Astrocyte of the spinal cord (primary cell): ENCODE measurements at places on chromosomes 6 and 20.

DNA sequence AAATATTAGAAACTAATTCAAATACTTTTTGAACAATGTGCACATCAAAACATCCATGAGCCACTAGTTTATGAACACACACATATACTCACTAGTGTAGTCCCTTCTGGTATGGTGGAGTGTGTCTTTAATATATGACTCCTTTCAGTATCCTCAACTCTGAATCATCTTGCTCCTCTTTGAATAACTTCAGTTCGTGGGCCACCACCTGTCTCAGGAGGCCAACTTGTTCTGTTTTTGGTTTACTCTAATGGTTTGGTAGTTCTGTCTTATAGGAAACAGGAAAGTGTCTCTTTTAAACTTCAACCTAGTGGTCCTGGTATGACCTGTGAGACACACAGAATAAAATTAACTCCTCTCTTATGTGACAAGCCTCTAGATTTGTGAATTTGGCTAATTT is 55.6 kb downstream of the ZNF292 start:
- DNase-seq: no peak

- peak; percentile 13 for DNase-seq
These were observed 4.2 kb downstream of the GABRR2 start for GRCh38 chr6:89310929-89311328.

DNA sequence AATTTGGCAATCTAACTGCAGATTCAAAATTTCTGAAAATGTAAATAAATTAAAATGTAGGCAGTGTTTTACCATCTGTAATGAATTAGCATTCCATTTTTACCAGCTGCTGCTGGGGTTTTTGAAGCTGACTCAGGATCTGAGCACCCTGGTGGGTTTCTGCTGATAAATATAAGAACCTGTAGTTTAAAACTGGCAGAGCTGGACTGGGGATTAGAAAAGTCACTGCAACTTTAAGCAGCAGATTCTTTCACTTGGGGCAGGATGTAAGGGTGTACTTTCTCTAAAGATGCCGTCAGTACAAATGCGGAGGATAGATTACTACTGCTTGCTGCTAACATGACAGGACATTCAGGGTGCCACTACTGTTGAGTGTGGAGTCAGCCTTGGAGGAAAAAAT is 341.8 kb downstream of the CDKAL1 start:
- peak; percentile 89 for DNase-seq

GRCh38 chr20:36795691-36796090 is 22.1 kb upstream of the DSN1 start:
- DNase-seq: no peak

- DNase-seq: no peak
These were observed 101.8 kb upstream of the PREP start for GRCh38 chr6:105504706-105505105.

GRCh38 chr6:129046526-129046925 is 163.6 kb downstream of the LAMA2 start:
- no peak for DNase-seq

- peak; percentile 98 for DNase-seq
These were observed 89.4 kb downstream of the TBXT start for GRCh38 chr6:166078294-166078693.

- no peak for DNase-seq
These were observed 35.1 kb downstream of the RRBP1 start for GRCh38 chr20:17646961-17647301.

GRCh38 chr6:76771059-76771634 is 692.1 kb downstream of the HTR1B start:
- DNase-seq: no peak

GRCh38 chr20:37781626-37782025 is 87.8 kb downstream of the CTNNBL1 start:
- DNase-seq: no peak
